ENCODE measurements at places on chromosomes 2 and 18. TPM values are rescaled to one million over a fixed set of nuclear protein-coding genes. Genes with fewer than 3 reads are reported as not detected.

The PDE1A gene
- polyA plus RNA-seq, result not detected

The TCF23 gene
- polyA plus RNA-seq, result not detected

The BOLL gene
- not detected for polyA plus RNA-seq

DNA sequence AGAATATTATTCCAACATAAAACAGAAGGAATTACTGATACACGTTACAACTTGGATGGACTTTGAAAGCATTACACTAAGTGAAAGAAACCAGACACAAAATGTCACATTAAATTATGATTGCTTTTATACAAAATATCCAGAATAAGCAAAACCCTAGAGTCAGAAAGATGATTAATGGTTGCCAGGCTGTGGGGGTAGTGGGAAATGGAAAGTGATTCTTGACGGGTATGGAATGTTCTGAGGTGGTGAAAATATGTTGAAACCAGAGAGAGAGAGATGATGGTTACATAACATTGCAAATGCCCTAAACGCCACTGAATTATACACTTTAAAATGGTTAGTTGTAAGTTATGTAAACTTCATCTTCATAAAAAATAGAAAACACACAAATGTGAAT, 1057.2 kb upstream of the TMEFF2 start:
- no peak for DNase-seq

DNA sequence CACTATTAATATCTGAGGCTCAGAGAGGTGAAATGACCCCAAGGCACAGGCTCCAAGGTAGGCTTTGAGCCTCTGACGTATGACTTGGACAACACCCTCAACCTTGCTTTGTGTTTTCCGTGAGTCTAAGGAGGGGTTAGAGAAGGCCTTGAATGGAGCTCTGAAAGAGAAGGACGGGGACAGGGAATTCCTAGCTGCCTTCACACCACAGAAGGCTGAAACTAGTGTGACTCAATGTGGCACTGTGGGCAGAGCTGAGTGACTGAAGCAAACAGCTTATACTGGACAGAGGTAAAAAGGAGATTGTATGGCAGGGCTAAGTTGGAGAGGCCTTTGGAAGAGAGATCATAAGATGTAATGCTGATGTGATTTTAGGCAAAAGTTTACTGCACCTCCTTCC, 3.5 kb upstream of the NCK2 start:
- no peak for DNase-seq

DNA sequence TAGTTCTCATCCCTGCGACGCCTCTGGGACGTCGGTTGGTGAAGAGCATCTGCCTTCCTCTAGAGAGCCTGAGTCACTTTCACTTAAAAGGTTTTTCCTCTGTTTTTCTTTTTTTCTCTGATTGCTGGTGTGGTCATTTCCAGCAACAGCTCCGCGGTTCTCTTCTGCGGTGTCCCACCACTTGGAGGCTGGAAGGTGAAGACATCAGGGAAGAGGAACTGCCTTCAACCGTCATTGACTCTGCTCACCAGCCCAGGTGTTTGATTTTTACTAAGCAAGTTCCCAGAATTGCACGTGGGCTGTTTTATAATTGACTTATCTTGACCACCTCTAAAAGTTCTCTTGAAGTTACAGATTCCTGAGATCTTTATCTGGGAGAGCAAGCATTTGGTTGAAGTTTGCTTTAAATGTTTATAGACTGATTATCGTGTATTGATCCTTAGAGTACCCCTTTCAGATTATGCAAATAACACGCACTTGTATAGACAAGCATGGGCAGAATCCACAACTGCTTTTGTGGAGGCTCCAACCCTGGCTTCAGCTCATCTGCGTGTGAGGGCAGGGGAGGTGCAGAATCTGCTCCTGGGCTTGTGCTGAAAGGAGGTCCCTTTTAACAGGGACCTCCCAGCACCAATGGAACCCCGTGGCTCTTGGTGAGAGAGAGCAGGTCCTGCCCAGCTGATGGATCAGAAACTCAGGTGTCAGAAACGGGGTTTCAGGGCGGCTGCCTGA, 3.5 kb downstream of the CTDP1 start:
- DNase-seq, result no peak

- no peak for DNase-seq
Observed at GRCh38 chr18:63143330-63143771, 176.2 kb downstream of the BCL2 start.

All from GM12878 (cell line).